CD4-positive, alpha-beta T cell treated with Interleukin-12 subunit alpha and Interleukin-12 subunit beta, for 1 hour (primary cell): ENCODE measurements at places on chromosomes 13 and 19.

- DNase-seq: no peak
Observed at GRCh38 chr13:23752111-23753001, 136.8 kb downstream of the MIPEP start.

GRCh38 chr13:57857945-57858344 is 226.4 kb downstream of the PCDH17 start:
- no peak for DNase-seq

- peak; percentile 40 for DNase-seq
Observed at GRCh38 chr19:47094557-47095475, 18.8 kb downstream of the ZC3H4 start.

DNA sequence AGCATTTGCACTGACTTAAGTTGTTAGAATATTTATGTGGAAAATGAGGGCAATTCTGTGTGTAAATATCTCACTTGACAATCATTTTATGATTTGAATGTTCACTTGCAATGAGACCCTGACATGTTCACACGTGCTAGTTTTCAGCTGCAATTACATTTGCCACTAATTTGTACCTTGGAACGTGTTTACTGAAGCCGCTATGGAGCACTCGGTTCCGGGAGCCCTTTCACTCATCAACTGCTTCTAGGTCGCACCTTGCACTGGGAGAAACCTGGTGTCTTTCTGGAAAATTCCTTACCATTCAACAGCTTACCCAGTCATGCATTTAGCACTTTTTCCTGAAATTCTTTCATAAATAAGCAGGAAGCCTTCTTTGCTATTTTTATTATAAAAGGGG is 229.6 kb downstream of the ZIC5 start:
- no peak for DNase-seq

DNA sequence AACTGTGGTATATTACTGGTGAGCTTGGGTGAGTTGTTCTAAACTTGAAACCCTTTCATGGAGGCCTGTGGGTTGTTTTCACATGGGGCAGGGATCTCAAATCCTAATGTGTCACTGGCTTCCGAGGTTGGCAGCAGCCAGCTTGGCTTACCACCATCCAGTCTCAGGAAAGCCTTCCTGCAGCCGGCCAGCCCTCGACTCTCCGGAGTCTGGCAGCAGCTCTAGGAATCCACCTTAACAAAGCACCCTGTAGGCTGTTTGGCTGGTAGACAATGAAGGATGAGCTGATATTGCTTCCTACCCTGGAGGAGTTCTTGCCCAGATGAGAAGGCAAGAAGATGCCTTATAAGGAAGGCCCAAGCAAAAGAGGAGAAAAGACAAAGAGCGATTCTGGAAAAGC is 188.3 kb downstream of the KLF12 start:
- no peak for DNase-seq

DNA sequence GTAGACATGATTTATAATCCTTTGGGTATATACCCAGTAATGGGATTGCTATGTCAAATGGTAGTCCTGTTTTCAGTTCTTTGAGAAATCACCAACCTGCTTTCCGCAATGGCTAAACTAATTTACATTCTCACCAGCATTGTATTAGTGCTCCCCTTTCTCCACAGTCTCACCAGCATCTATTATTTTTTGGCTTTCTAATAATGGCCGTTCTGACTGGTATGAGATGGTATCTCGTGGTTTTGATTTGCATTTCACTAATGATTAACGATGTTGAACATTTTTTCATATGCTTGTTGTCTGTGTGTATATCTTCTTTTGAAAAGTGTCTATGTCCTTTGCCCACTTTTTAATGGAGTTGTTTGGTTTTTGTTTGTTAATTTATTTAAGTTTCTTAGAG is 165.1 kb downstream of the PDS5B start:
- no peak for DNase-seq

DNA sequence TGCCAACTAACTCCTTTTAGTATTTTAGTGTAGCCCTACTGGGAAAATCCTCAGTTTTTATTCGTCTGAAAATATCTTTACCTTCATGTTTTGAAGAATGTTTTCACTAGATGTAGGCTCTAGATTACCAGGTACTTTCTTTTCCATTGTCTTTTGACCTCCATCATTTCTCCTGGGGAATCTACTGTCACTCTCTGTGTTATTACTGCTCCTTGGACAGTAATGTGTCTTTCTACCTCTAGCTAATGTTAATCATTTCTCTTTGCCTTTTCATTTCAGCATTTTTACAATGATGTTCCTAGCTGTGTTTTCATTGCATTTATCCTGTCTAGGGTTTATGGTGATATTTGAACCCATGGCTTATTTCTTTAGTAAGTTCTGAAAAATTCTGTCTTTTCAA is 61.9 kb downstream of the SPACA7 start:
- DNase-seq: no peak

DNA sequence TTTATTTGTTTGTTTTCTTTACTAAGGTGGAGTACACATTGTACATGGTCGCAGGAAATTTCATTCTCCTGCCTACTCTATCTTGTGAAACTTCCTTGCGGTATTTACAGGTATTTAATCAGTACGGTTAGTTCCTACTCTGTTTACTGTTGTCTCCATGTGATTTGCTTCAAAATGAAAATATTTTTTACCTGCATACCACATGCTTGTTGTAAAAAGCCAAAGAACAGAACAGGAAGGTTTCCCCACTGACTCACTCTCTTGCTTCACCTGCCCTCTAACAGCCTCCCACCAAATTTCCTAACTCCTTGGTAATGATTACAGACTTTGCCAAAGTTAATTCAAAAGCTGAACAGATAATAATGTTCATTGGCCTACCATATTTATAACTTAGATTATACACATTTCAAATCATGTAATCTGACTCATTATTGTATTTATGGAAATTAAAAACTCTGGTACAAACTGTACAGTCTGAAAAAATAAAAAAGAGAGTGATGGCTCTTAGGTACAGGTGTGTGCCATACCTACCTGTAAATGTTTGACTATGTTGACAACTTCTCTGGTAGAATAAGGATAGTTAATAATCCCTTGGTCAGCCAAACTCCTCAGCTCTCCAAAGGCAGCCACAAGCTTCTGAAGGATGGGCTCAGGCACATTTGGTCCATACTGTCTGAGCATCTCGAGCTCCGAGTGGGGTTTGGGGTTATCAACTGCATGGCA is 239.9 kb downstream of the VWA8 start:
- no peak for DNase-seq

- DNase-seq: no peak
Observed at GRCh38 chr13:44484562-44485138, 91.5 kb downstream of the TSC22D1 start.

DNA sequence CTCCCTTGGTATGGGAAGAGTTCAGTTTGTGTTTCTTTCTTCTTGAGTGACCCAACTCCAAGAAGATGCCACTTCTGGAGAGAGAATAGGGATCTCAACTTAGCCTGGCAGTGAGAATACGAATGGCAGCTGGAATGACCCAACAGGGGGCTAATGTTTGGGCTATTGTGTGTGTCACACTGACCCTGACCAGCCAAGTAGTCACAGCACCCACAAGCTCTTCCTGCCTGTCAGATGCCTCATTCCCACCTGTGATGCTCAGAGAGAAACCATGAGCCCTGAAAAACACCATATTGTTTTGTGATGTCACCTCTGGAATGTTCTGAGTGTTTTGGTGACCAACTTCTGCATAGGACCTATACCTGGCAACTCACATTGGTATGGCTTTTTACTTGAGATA is at the start of gene CBY2:
Gene CBY2, plus strand, starts transcription at position 233 of the 400 bp plus-strand sequence. Its CDS starts 71 bp downstream, at position 304.
- DNase-seq: no peak

DNA sequence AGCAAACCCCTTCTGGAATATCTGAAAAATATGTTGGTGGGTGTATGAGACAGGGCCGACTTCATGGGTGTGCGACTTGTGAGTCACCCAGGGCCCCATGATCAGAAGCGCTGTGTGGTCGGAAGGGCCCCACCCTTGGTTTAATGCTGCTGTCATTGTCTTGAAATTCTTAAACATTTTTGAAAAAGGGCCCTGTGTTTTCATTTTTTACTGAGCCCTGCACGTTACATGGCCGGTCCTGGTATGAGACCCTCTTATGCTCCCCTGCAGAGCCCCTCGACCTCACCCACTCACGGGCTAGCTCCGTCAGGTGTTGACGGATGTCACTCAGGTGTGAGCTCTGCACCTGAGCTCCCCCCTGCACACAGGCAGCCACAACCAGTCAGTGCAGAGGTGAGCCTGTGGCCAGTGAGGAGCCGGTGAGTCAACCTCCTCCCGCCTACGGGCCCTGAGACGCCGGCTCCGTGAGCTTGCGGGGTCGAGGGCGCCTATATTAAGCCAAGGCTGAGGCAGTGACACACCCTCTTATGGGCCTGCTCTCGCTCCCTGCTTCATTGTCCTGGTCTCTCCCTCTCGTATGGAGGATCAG is 27.7 kb downstream of the GADD45B start:
- DNase-seq: peak; percentile 78

GRCh38 chr13:75194717-75195462 is 287.1 kb downstream of the TBC1D4 start:
- no peak for DNase-seq

GRCh38 chr13:91349992-91350911 is 2.8 kb downstream of the MIR17HG start:
- no peak for DNase-seq

DNA sequence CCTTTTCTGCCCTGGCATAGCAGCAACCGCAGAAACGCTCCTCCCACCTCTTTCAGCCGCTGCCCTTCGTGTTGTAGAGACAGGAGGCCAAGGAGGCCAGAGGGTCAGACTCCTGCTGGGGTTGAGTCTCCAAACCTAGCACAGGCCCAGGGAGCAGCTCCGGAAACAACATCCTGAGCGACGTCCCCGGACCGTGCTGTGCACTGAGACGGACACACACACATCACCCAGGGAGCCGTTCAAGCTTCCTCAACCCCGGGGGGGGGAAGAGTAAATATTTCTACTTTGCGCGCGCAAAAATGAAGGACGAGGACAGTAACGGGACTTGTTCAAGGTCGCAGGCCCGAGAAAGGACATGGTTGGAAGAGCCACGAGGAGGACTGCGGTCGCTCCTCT is 657 bp downstream of the ZNF550 start:
- peak; percentile 9 for DNase-seq

DNA sequence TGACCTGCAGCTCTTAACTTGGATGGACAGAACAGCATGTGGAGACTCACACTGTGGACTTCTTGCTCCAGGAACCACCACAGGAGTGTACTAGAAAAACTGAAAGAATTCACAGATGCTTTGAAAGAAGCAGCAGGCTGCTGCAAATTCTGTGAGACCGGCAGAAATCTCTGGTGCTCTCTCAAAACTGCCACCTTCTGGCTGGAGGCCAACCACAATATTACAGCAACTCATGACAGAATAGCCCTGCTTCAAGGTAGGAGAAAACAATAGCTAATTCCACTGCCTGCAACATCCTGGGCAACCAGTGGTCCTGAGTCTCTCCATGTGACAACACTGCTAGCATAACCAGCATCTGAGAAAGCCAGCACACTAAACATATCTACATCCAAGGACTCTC is 26.9 kb downstream of the CDK8 start:
- no peak for DNase-seq

- no peak for DNase-seq
Observed at GRCh38 chr19:35157431-35157830, 2.9 kb downstream of the FXYD5 start.

- peak; percentile 76 for DNase-seq
Observed at GRCh38 chr19:19034204-19034624, 811 bp downstream of the ARMC6 start.

GRCh38 chr13:103168901-103169508 is 102.8 kb upstream of the SLC10A2 start:
- no peak for DNase-seq

DNA sequence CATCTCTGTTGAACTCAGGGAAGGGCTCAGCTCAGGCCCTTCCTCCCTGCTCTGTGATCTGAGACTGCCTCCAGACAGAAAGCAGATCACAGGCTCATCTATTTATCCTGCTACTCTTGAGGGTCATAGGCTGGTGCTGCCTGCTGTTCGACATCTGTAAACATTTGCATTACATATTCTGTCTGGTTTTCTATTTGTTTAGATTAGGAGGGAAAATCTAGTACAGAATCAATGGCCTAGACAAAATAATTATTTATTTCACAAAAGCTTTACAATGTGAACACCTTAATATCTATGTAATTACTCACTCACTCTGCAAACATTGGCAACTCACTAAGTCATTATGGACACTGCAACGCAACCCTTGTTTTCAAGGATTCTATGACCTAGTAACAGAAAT is 43.0 kb downstream of the CEP89 start:
- no peak for DNase-seq

GRCh38 chr13:73075546-73075945 is 16.7 kb downstream of the KLF5 start:
- DNase-seq: no peak

- no peak for DNase-seq
Observed at GRCh38 chr19:34482380-34483250, 1.1 kb downstream of the WTIP start.

DNA sequence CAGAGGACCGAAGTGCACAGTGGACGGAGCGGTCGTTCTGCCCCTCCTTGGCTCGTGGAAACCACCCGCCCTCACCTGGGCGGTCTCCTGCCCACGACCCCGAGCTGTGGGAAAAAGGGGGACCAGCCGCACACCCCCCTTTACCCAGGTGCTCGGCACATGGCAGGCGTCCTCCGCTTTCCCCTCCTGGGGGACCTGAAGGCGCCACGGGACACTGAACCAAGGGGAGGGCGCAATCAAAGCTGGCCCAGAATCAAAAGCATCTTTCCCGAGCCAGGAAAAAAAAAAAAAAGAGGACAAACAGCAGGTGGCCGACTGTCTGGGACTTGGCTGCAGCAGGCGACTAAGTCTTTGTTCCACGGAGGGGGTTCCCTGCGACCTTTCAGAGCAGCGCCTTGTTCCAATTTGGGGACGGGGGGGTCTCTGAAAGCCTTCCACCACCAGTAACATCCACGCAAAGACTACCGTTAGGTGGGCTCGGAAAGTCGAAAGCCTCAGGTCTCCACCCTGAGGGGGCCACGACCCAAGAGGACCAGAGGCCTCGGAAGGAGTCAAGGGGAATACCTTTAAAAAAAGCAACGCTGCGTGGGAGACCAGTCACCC is 1.1 kb downstream of the MBD3 start:
- DNase-seq: peak; percentile 13

DNA sequence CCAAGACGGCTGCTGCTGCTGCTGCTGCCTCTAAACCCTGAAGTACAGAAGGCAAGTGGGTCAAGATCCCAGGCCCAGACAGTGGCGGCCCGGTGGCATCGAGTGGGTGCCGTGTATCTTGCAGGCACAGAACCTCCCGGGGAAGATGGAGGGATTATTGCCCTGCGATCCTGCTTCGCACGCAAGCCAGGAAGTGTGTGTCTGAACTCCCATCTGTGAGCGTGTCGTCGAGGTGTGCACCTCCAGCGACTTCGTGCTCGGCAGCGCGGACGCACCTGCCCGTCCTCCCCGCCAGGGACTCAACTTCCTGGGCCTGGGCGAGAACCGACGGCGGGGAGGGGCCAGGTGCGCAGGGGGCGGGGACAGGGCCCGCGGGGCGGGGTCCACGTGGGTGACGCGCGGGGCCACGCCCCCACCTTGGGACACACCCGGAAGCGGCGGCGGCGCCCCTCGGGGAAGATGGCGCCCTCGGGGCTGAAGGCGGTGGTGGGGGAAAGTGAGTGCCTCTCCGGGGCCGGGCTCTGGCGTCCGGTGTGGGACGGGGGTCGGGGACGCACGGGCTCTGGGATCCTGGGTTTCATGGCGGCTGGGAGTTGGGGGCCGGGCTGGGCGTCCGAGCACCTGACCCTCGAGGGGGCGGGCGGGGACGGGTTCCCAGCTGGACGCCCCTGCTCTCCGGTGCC is at the start of gene STXBP2:
Gene STXBP2, plus strand, starts transcription at position 420 of the 683 bp plus-strand sequence. Its CDS starts 40 bp downstream, at position 460.
- peak; percentile 95 for DNase-seq

GRCh38 chr13:29165216-29165615 is 345.1 kb downstream of the MTUS2 start:
- no peak for DNase-seq

GRCh38 chr19:18856385-18857126 is 24.8 kb downstream of the UPF1 start:
- DNase-seq: no peak
